Activated T-helper 2 cell treated with anti-CD3 and anti-CD28 coated beads, Interferon-gamma antibody, Interleukin-2, Interleukin-4, amounts not matched to agents 10 μg/mL and 5 μg/mL and 100 μg/mL, durations not matched to agents 14 hours and 24 hours and 36 hours (primary cell): ENCODE measurements at places on chromosomes 4 and X. TPM values are rescaled to one million over a fixed set of nuclear protein-coding genes. Genes with fewer than 3 reads are reported as not detected.

AKAP4 gene
- total RNA-seq, result not detected in 2 replicates

DNA sequence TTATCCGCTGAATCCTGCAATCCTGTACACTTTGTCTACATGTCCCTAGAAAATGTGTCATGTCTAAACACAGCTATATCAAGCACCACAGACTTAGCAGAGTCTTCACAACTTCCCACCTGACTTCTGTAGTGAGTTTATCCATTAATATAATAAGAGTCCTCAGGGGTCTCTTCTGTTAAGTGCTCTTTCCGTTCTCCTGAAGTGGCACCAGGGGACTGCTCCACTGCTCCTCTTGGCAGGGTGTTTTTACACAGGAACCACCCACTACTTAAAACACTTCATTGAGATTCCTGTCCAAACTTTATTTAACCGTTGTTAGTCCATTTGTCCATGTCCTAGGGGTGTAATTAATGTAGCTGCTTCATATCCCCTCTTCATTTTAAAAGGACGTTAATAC is 1000.4 kb downstream of the STPG2 start:
- no peak for DNase-seq

- no peak for DNase-seq
Observed at GRCh38 chr4:103497692-103498091, 222.1 kb downstream of the TACR3 start.

GDI1 gene
- 115 and 117 TPM in 2 replicates for total RNA-seq

CTAG1B gene
- not detected in 2 replicates for total RNA-seq

WNK3 gene
- 0.05 TPM in 2 replicates for total RNA-seq

RAB40AL gene
- total RNA-seq, result 0.30 TPM in 1 of 2 replicates, not detected in the other

GRCh38 chrX:154600759-154601374 is 15.9 kb downstream of the CTAG1A start:
- DNase-seq, result no peak

MAGEB1 gene
- not detected in 2 replicates for total RNA-seq
